Stimulated activated naive CD4-positive, alpha-beta T cell treated with Interleukin-2 at 50 U/mL for 16 hours (primary cell): ENCODE measurements at places on chromosomes 3 and 15.

DNA sequence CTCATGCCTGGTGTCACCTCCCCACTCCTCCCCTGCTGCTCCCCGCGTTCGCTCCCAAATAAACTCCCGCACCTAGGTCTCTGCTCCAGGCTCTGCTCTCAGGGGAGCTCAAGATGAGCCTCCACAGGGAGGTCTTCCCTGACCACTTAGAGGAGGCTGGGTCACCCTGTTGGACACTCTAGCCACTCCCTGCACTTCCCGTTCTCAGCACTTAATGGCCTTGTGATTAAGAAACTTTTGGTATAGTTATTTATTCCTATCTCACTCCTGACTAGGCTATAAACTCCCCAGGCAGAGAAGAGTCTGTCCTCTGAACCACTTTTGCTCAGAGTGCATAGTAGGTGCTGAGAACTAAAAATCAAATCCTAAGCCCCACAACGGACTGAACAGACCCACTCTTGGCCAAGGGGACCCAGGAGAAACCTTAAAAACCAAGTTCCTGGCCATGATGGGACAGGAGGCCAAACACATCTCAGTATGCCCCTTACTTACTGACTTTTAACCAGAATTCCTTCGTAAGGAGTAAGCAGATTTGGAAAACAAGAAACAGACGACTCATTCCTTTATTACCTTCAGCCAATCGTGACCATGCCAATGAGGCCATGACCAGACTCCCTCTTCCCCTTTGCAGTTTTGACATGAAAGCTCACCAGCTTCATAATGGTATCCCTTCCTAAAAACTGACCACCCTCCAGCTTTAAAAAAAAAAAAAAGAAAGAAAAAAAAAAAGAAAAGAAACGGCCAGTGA is 69.0 kb upstream of the HRH1 start:
- no peak for DNase-seq

DNA sequence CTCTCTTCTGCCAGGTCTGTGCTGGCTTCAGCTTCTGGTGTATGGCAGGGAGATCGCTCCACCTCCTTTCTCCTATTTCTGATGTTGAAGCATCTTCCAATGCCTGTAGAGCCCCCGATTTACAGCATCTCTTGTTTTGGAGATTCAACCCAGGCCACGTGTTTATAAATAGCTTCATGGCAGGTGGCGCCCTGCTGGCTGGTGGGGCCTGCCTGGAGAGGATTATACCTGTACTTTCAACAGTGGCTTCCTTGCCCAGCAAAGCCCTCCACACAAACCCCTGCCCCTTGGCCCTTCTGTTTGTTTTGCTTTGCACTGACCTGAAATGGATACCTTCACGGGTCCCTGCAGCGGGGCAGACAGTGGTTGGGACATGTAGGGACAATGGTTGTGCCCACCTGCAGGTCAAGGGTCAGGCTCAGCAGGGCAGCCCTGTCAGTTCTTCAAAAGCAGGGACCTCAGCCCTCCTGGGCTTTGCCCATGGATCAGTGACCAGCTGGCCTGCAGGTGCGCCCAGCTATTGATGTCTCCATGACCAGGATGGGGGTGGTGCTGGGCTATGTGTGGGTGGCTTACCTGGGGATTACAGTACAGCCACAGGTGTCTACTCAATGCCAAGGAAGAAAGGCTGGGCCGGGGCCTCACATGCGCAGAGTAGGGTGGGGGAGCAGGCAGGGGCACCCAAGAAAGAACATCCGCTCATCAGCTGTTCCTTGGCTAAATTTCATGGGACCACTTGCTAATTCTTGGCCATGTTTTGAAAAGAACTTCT is 112.7 kb upstream of the PRR23C start:
- no peak for DNase-seq

DNA sequence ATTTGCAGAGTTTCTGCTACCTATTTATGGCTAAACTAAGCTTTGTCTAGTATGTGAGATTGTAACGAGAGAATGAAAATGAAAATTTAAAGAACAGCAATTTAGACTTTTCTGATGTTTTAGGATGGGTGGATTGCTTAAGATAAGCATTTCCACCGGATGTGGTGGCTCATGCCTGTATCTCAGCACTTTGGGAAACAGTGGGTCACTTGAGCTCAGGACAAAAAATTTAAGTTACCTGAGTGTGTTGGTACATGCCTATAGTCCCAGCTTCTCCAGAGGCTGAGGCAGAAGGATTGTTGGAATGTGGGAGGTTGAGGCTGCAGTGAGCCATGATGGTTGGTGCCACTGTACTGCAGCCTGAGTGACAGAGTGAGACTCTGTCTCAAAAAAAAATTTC is 3.3 kb downstream of the PPP4R2 start:
- no peak for DNase-seq

DNA sequence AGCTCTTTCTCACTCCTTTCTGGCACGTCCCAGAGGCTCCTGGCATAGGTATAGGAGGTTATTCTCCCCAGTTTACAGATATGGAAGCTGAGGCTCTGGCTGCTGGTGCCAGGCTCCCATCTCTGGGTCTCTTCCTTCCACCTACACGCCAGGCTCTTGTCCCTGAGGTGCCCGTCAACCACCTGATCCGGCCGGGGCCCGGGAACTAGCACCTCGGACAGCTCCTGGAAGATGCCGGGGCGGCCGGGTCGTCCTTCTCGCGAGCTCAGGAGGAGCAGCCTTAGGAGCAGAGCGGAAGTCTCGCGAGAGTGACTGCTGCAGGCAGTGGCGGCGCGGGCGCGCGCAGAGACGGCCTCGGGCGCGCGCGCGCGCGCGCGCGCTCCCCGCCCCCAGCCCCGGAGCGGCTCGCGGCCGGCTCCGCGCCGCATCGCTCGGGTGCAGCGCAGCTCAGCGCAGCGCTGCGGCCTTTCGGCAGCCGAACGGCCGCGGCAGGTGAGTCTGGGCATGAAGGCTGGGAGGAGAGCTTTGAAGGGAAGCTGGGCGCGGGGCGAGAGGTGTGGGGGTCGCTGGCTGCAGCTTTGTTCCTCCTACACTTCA is at the start of gene SCAMP5:
TSS of gene SCAMP5 (plus strand) at position 382 of the 597 bp plus-strand sequence. CDS start 16,277 bp downstream, outside the sequence.
- DNase-seq, result peak; percentile 90

GRCh38 chr3:146655333-146655996 is 50.3 kb upstream of the PLSCR5 start:
- no peak for DNase-seq

DNA sequence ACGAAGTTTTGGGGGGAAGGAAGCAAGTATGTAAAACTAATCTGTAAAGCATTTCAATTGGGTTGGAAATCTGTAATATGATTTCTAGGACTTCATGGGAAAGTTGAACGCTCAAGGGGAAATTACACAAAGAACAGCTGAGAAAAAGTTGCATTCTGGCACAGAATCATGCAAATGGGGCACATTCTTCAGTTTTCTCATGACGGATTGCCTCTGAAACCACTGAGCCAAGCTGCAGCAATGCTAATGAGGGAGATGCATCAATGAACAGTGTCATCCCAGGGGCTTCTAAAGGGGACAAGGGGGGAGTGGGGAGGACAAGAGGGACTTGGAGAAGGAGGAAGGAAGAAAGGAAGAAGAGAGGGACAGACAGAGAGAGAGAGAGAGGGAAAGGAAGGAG is 291.4 kb upstream of the ATP11B start:
- DNase-seq, result no peak

DNA sequence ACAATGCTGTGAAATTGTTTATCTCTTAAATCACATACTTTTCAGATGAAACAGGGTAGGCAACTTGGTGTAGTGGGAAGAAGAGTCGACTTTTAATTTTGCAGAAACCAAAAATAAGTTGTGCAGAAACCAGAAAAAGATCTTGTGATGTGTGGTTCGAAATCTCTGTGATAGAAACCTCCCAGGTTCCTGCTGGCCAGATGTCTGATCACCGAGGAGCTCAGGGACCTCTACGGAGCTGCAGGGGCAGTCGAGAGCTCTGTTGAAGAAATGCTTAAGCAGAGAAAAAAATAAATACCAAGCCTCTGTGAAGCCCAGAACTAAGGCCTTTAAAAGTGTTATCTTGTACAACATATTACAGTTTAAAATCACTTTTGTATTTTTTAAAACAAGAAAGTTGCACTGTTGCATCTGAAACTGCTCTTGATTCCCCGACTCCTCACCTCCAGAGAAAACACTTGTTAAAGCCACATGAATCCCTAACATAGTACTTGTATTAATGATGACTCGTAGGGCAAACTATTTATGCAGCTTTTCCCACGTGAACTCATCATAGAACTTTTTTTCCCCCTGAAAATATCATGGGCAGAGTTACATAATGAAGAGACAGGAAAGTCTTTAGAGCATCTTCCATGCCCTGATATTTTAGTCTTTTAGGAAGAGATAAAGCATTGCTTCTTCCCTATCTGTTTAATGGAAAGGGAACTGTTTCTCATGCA is 51.3 kb downstream of the CCK start:
- no peak for DNase-seq

DNA sequence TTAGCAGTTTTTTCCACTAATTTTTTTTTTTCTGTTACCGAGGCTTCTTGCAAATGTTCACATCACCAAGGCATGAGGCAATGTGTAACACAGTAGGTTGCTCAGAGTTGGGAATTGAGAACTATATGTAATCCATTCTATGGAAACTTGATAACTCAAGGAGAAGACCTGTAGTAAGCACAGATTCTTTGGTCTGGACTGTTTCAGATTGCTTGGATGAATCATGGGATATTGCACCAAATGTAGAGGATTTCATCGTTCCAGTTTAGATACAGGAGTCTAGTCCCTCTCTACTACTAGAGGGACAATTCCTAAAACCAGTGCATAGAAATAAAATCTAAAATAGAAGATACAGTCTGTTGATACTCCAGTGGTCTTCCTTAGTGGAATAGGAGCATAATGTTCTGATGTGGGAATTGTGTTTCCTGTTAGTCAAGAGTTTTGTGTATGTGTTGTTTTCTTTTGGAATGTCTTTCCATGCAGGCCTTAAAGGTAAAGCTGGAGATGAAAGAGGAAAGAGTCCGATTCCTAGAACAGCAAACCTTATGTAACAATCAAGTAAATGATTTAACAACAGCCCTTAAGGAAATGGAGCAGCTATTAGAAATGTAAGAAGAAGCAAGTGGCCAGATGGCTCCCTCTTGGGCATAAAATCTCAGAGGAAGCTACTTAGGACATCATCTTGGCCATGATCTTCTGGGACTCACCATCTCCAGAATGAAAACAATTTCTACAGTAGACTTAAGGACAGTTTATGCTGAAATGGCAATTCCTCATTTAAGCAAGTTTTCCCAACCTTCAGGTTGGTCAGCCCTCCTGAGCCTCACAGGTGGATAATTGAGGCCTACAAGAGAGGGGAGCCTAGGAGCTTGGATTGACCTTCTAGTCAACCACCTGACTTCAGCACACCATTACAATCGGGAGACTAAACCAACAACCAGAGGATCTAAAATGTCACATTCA is 10.7 kb downstream of the KNSTRN start:
- no peak for DNase-seq
